ENCODE measurements at places on chromosomes 3 and 15. TPM values are rescaled to one million over a fixed set of nuclear protein-coding genes. Genes with fewer than 3 reads are reported as not detected.

FMN1 gene
- total RNA-seq = 1.3 TPM

NANOGP8 gene
- total RNA-seq = not detected

DNA sequence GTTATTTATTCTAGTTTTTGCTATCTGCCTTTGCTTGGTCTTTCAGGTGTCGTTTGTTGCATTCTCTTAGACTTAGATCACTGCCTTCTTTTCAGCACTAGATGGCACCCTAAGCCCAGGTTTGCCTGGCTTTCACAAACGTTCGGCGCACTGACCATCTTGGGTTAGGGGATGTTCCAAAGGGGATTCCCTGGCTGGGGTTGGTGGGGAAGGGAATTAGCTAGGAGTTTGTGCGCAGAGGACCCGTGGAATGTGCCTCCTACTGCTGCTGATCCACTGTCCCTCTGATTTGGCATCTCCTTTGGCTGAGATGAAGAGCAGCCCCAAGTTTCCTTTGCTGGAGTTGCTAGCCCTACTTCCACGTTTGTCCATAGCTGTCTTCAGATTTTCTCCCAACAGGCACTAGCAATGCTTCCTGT is 33.9 kb downstream of the PFN2 start:
- peak; percentile 37 for DNase-seq

- no peak for DNase-seq
These were observed 228.5 kb downstream of the ARPP21 start for GRCh38 chr3:35867791-35868190.

DNA sequence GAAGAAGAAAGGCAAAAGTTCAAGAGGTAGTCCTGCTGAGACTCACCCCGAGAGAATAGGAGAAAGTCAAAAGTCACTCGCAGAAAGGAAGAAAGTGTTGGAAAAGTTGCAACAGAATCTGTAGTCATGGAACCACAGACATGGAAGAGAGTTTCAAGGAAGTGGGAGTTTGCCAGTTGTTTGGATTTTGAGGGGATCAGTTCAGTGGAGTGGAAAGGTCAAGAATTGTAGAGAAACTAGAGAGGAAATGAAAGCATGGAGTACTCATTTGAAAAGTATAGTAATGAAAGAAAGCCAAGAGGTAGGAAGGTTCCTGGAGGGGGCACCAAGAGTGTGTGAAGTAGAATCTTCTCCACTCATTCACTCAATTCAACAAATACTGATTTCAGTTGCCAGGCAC is 34.7 kb downstream of the SPTSSB start:
- DNase-seq = no peak
